ENCODE measurements at places on chromosomes 11 and 22. TPM values are rescaled to one million over a fixed set of nuclear protein-coding genes. Genes with fewer than 3 reads are reported as not detected.
A peak's percentile ranks its signal among the peaks of the same experiment; 100 is the strongest.

DNA sequence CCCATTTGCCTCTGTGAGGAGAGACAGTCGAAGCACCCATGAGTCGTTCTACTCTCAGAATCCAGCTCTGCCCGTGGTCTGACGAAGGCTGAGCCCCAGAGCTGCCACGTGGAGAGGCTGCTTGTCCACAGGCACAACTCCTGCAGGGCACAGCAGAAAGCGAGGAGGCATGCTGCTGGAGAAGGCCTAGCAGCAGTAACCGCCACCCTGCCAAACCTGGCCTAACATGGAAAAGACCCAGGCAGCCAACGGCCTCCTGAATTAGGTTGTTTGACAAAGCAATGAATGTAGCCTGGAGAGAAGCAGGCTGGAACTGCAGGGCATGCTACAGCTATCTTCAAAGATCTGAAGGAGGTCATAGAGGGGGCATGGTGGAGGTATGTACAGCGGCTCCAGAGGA, 89.7 kb downstream of the SNX19 start:
- DNase-seq: no peak

Gene BIK
- total RNA-seq: 3.8 TPM

GRCh38 chr11:130601141-130601540, 152.7 kb downstream of the ADAMTS15 start:
- DNase-seq: no peak

DNA sequence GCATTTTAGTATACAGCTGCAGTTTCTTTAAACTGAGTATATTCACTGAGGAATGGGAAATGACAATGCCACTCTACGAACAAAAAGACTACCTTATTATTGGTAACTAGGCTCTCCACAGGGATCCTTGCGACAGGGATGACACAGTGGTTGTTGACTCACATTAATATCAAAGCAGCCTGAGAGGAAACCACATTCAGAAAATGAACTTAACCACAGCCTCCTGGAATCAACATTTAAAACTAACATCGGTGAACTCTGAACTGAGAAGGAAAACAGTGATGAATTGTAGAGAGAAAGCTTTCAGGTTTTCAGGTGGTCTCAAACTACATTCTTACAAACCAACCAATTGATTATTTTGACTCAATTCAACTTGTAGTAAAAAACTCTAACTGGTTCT, 90.3 kb upstream of the MTMR2 start:
- DNase-seq: no peak

DNA sequence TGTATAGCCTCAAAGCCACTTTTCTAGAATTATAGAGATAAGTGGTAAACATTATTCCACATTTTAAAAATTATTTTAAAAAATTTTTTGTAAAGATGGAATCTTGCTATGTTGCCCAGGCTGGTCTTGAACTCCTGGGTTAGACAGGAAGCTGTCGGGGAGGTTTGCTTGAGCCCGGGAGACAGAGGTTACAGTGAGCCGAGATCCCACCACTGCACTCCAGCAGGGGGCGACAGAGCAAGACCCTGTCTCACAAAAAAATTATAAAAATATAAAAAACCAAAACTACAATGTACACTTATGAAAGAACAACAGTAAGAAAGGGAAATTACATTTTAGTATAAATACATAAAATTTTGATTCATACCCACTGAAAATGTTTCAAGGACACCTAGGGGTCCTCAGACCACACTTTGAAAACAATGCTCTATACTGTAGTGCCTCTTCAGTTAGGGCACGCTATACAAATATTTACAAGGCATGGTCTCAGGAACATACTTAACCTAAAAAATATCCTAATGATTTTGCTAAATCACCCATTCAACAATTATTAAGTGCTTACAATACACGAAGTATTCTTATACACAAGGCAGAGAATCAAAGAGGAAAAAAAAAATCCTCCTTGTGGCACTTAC, 111.2 kb downstream of the MRTFA start:
- peak; percentile 71 for DNase-seq

GRCh38 chr11:120651836-120652235, 140.3 kb downstream of the GRIK4 start:
- DNase-seq: no peak

DNA sequence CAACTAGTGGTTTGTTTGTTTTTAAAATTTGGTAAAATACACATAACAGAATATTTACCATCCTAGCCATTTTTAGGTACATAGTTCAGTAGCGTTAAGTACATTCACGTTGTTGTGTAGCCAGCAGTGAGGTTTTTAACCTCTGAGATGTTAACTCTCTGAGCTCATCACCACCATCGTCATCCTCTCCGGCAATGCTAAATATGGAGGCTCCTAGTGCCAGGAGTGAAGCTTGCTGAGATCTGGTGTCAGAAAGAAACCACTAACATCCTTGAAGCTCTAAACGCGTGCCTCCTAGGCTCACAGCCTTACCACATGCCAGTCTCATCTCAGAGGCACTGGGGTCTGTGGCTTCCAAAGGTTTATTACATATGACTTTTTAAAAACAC, 330.2 kb upstream of the B3GAT1 start:
- DNase-seq: no peak

DNA sequence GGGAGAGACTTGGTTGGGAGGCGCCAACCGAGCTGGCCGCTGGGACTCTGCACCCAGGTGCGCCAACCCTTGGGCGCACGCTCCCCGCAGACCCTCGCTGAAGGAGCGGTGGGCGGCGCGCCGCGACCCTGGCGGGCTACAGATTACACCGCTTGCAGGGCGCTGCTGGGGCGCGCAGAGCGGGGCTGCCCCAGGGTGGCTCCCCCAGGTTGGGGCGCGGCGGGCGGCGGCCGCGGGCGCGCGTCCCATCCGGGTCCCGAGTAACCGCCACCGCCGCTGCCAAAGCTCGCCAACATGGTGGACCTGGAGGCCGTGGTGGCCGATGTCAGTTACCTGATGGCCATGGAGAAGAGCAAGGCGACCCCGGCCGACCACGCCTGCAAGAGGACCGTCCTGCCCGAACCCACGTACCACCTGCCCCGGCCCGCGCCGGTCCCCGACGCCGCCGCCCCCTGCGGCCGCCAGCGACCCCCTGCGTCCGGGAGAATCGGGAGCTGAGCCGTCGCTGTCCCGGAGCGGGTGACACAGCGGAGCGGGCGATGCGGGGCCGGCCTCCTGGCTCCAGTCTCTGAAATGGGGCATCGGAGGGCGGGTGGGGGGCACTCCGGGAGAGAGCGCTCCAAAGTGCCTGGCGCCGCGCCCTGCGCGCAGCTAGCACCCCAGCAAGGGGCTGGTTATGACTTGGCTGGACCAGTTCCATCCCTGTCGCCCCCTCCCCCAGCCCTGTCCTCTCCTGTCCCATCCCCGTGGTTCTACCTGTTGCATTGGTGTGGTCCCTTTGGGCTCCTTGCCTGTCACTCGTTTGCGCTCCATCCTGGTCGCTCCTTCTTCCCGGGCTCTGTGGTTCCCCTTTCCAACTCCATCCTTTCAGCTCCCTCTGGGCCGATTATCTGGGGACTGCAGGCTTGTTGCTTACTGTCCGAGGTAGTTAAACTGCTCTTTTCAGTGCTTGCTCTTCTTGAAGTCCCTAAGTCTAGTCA, 143.3 kb upstream of the GRK3 start:
- no peak for DNase-seq

GRCh38 chr11:100163471-100163870, 523.6 kb upstream of the ARHGAP42 start:
- DNase-seq: no peak

- DNase-seq: no peak
These were observed 33.7 kb downstream of the RNF121 start for GRCh38 chr11:71962428-71963038.

- no peak for DNase-seq
These were observed 63.2 kb upstream of the DEUP1 start for GRCh38 chr11:93267383-93267782.

DNA sequence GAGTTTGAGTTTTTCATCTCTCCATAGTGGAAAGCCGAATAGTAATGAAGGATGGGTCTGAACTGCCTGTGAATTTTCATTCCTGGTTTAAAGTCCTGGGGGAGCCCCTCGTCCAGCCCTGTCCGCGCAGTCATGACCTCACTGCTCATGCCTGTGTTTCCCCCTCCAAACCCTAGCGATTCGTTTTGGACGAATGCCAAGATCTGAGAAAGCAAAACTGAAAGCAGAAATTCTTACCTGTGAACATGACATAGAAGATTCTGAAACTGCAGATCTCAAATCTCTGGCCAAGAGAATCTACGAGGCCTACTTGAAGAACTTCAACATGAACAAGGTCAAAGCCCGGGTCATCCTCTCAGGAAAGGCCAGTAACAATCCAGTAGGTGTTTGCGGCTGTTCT, 30.5 kb downstream of the CDPF1 start:
- no peak for DNase-seq

DNA sequence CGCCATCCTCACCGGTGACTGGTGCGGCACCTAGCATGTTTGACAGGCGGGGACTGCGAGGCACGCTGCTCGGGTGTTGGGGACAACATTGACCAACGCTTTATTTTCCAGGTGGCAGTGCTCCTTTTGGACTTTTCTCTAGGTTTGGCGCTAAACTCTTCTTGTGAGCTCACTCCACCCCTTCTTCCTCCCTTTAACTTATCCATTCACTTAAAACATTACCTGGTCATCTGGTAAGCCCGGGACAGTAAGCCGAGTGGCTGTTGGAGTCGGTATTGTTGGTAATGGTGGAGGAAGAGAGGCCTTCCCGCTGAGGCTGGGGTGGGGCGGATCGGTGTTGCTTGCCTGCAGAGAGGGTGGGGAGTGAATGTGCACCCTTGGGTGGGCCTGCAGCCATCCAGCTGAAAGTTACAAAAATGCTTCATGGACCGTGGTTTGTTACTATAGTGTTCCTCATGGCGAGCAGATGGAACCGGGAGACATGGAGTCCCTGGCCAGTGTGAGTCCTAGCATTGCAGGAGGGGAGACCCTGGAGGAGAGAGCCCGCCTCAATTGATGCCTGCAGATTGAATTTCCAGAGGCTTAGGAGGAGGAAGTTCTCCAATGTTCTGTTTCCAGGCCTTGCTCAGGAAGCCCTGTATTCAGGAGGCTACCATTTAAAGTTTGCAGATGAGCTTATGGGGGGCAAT, 1.1 kb downstream of the NEAT1 start:
- DNase-seq: no peak
